ENCODE measurements at places on chromosomes 5 and 9.

- no peak for DNase-seq
These were observed 90.7 kb downstream of the CAMSAP1 start for GRCh38 chr9:135816651-135816970.

DNA sequence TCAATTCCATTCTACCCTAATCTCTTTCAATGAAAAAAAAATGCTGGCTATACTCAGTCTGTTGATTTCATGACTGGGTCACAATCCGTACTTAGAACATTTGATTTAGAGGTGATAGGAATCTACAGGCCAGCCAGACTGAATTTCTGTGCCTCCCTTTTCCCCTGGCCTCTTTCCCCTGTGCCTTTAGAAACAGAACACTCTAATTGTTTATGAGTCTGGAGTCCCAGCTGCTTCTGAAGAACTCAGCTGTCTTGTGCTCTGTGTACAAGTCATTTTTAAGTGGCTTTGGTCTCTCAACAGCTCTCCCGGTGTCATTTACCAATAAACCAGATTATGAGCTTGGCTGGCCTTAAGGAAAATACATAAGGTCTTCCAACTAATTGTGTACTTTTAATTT is 94.1 kb upstream of the ITGA2 start:
- DNase-seq: no peak

DNA sequence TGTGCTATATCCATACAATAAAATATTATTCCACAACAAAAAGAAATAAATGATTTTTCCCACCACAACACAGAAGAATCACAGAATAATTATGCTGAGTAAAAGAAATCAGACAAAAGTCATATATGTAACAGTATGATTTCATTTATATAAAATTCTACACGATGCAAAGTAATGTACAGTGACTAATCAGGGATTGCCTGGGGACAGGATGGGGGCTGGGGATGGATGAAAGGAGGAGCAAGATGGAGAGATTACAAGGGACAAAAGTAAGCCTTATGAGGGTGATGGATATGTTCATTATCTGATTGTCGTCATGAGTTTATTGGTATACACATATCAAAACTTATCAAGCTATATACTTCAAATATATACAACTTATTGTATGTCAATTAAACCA is 154.0 kb downstream of the FBN2 start:
- peak; percentile 6 for DNase-seq

DNA sequence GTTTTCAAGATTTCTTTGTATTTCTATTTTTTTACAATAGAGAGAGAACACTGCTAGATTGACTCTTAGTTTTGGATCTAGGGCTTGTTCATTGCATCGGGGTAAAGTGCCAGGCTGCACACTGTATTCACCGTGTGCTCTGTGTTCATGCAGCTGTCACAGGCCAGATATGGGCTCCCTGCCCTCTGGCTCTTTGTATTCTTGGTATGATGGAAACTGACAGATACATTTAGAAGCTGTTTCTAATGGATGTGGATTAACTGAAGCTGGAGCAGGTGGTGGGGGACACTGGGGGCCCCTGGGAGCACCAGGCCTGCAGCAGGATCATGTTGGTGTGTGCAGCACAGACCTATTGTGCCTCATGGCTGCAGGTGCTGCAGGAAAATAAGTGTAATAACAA is 28.0 kb downstream of the SLC36A1 start:
- no peak for DNase-seq

GRCh38 chr5:140340605-140341121 is 5.7 kb downstream of the HBEGF start:
- DNase-seq: no peak

DNA sequence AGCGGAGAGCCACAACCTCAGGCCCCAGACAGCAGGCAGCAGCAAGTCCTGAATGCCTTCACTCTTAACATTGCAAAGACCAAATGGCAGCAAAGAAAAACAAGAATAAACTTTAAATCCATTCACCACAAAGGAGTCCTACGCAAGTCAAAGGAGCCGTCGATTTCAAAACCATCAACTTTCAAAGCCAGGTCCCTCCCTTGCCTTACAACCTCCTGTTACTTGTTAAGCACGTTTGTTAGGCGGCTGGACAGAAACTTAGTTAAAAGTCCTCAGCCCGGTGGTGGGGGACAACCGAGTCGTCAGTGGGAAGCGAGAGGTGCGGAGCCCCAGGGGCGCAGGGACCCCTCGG is 938 bp downstream of the LPAR1 start:
- peak; percentile 37 for DNase-seq

DNA sequence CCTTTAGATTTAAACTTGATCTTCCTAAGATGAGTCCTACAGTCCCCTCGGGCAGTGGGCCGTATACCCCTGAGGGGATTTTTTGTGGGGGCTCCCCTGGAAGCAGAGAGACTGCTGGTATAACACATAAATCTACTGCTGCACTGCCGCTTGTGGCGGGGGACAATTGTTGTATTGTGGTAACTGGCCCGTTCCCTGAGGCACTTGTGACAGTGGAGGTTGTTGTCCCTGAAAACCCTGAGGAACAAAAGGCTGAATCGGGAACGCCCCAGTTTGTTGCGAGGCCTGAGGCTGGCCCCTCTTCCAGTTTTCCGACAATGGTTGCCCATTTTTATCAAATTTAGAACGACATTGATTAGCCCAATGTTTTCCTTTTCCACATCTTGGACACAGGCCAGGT is 4.7 kb upstream of the TMEM141 start:
- no peak for DNase-seq

- DNase-seq: no peak
These were observed 217.9 kb downstream of the HSPA4 start for GRCh38 chr5:133269691-133270090.

GRCh38 chr9:91089405-91090129 is 272.2 kb downstream of the AUH start:
- peak; percentile 58 for DNase-seq

DNA sequence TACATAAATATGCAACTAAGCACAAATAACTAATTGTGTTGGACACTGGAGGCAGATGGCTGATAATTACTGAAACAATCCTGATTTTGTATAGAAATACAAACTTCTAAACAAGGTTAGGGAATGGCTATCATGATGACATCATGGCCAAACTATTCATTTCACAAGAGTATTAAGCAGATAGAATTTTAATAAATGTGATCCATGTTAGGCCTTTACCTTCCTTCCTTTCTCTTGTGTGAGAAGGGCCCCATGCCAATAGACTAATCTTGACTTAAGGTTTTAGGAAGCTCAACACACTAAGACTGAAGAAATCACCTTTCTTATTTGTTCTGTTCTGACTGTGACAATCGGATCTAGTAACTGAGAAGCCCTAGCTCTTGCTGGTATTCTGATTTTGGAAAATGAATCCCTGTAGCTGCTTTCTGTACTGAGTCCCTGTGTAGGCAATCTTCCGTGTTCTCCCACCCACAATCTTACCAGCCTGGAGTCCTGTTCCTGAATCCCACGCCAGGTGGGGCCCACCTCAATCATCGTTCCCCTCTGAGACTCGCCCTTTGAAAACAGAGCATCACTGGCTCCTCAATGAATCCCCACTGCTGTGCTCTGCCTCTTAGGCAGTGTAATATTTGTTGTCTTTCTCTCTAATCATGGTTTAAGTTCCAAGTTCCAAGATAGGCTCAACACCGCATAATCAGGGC is 168.7 kb upstream of the GNA14 start:
- no peak for DNase-seq

- no peak for DNase-seq
These were observed 82.9 kb downstream of the COL23A1 start for GRCh38 chr5:178507151-178507932.

Measured in fibroblast of skin of right quadriceps (primary cell).